ENCODE measurements at places on chromosomes 11 and 22. TPM values are rescaled to one million over a fixed set of nuclear protein-coding genes. Genes with fewer than 3 reads are reported as not detected.

DNA sequence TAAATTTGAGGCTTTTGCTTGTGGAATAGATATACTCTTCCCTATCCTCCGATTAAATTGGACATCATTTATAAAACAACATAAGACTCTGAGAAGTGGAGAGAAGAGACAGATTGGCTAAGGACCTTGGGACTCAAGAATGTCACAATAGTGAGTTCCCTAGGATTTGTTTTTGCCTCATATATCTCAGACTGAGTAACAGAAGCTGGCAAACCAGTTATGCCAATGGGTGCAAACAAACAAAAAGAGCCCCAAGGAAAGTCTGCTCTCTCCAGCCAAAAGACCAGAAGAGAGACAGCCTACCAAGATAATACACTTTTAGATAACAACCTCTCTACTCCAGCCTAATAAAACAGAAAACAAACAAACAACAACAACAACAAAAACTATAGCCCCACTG lies 28.9 kb downstream of the DEUP1 start:
- no peaks in the 10 kb centered on the region for H3K27me3 ChIP-seq
- no peaks in the 10 kb centered on the region for H3K36me3 ChIP-seq
- no peaks in the 10 kb centered on the region for H3K4me1 ChIP-seq
- no peak overlapping the region for H3K4me3 ChIP-seq

The RPUSD4 gene
- 40.2 TPM for total RNA-seq

DNA sequence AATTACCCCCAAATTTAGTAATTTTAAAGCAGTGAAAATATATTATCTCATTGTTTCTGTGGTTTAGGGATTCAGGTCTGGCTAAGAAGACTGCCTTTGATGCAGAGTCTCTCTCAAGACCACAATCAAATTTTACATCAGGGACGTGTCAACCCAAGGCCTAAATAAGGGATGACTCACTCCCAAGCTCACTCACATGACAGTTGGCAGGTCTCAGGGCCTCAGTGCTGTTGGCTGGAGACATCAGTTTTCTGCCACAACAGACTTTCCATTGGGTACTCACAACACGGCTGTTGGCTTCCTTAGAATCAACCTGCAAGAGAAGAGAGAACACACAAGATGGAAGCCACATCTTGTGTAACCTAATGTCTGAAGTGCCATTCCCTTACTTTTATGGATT lies 377.3 kb downstream of the FAM181B start:
- H3K27ac ChIP-seq: no peak overlapping the region
- no peaks in the 10 kb centered on the region for H3K4me1 ChIP-seq
- H3K27me3 ChIP-seq: no peaks in the 10 kb centered on the region
- DNase-seq: no peak
- H3K36me3 ChIP-seq: no peaks in the 10 kb centered on the region

DNA sequence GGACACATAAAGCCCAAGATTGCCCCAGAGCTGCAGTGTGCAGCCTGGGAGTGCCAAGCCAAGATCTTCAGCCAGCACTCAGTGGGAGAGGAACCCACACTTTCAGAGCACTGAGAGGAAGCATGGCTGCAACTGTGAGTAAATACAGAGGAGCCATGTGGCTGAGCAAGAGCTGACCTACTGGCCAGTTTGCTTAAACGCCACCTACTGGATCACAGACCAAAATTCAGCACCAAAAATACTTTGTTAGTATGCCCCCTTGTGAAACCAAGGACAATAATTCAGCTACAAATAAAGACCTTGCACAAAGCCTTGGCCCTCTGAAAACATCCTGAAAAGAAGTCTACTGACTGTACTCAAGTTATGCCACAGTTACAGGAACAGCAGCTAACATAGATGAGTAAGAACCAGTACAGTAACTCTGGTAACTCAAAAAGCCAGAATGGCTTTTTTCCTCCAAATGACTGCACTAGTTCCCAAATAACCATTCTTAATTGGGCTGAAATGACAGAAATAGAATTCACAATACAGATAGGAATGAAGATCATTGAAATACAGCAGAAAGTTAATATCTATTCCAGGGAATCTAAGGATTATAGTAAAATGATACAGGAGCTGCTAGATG lies 10.1 kb upstream of the OR4A15 start:
- no peak overlapping the region for H3K27ac ChIP-seq
- H3K4me1 ChIP-seq: no peaks in the 10 kb centered on the region
- H3K36me3 ChIP-seq: no peaks in the 10 kb centered on the region
- peak; percentile 31 for DNase-seq
- no peaks in the 10 kb centered on the region for H3K27me3 ChIP-seq
